ENCODE measurements at places on chromosomes 7 and 10.

DNA sequence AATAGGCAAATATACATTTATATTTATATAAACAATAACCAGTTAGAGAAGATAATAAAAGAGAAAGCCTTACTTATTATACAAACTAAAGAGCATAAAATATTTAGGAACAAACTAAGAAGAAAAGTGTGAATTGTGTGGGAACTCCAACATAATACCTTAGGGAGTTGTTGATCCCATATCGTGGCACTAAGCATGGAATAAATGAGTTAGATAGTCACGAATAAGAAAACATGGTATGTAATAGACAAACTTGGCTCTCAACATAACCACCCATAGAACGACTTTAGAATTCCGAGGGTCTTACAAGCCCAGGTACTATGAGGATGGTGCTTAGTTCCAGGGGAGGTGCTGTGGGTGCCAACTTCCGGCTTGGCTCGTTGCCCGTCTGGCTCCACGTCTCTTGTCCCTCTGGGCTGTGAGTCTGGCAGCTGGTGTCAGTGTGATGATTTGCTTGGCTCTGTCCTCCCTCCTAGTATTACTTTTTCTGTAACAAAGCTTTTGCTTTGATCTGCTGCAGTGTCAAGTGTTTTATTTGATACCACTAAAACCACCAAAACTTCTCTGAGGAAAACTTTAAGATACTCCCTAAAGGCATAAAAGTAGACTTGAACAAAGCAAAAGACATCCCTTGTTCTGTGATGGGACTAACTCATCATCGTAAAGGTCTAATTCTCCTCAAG, 9.5 kb upstream of the RBM20 start:
- DNase-seq: no peak

DNA sequence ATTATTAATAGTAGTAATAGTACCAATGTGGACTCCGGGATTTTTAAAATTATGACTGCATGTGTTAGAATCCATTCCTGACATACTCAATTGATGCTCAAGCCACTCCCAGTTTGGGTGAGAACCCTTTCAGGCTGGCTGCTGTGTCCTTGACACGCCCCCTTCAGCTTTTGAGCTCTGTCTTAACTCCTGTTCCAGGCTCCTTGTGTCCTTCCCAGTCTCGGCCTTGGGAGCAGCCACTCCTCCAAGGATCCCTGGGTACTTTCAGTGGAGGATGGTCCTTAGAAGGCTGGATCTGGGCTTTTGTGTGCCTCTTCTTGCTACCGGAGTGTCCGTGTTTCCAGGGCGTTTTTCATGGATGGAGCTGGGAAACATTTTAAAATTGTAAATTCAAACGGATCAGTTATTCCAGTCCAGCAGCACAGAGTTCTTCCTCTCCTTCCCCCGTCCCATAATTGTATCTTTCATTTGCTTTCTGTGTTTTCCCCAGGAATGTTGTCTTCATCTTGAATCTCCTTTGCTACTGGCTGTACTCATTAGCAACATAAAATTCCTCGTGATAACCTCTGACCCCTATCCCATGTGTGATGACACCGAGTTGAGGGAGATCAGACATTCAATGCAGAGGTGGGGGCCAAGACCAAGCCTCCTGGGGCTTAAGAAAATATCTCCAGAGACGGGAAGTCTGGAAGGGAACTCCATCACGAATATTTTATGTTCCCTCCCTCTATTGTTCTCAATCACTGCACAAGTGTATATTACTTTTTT, 40.0 kb upstream of the PFKFB3 start:
- DNase-seq: no peak

GRCh38 chr7:55198634-55199392, 166.3 kb upstream of the LANCL2 start:
- no peak for DNase-seq

DNA sequence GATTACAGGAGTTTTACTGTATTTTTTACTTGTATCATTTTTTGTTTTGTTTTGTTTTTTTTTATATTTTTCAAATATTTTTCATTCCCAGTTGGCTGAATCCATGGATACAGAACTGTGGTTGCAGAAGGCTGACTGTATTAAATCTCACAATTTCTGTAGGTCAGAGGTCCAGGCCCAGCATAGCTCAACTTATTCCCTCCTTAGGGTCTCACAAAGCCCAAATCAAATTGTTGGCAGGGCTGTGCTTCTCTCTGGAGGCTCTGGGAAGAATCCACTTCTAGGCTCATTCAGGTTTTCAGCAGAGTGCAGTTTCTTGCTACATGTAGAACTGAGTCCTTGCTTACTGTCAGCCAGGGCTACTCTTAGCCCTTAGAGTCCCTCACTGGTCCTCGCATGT, 22.6 kb downstream of the TSPAN14 start:
- no peak for DNase-seq

GRCh38 chr10:96379758-96380157, 21.0 kb upstream of the OPALIN start:
- no peak for DNase-seq

GRCh38 chr10:113954409-113954808, 89.3 kb upstream of the ADRB1 start:
- DNase-seq: no peak

GRCh38 chr7:17994079-17994850, 33.4 kb downstream of the PRPS1L1 start:
- no peak for DNase-seq

GRCh38 chr10:103605359-103606096, 112.0 kb downstream of the NEURL1 start:
- DNase-seq: no peak

DNA sequence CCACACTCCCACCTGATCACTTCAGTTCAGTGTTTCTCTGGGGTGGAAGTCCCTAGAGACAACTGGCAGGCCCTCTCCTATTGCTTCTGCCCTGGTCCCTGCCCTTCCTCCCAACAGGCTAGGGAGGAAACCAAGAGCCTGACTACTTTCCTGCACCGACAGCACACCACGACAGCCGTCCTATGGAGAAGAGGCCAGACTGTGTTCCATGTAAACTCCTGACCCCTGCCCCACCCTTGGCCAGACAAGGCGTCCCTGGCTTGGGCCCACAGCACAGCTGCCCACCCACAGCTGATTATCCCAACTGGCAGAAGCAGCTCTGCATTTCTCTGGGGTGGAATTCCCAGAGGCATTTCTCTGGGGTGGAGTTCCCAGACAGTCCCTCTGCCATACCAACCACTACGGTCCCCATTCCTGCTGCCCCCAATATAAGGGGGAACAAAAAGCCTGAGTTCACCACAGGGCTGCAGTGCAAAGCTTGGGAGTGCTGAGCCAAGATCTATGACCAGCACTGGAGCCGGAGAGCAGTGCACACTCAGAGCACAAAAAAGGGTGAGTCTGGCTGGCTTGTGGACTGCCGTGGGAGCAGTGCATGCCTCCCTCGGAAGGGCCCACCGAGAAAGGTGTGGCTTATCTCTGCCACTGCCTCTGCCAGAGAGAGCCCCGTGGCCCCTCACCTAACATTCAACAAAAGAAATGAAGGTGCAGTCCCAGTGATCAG, 193.4 kb downstream of the HPSE2 start:
- no peak for DNase-seq

DNA sequence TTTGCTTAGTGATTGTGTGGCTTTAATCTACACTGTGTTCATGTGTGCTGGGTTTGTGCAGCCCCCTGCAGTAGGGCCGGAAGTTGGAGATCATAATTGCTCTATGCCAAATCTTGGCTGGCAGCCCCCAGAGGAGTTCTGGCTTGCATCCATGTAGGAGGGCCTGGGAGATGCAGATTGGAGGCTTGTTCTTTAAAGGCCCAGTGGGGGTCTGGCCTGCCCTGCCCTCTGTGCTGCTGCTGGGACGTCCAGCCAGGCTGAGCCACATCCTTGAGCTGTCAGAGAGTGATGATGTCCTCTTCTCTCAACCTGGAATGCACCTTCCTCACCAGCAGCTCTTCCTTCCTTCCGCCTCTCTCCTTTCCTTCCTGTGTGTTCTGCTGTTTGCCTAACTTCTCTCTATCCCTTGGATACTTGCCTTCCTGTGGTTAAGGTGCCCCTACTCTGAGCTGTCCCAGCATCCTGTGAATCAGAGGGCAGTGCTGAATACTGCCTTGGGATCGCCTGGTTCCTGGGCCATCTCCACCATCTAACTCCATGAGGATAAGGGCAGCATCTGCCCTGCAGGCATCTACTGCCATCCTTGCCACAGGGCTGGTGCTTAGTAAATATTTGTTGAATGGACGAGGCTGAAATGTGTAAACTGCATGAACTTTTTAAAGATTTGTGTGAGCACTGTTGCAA, 30.2 kb downstream of the DOCK1 start:
- no peak for DNase-seq
